Uterus (tissue), 4 donors: ENCODE measurements at places on chromosomes 7 and 10. TPM values are rescaled to one million over a fixed set of nuclear protein-coding genes. Genes with fewer than 3 reads are reported as not detected.

GRCh38 chr10:62632071-62632809, 172.3 kb upstream of the ADO start:
- H3K4me1 ChIP-seq, result no peaks in the 10 kb centered on the region
- H3K27me3 ChIP-seq, result no peaks in the 10 kb centered on the region
- H3K36me3 ChIP-seq, result no peaks in the 10 kb centered on the region
- no peak overlapping the region for H3K4me3 ChIP-seq

DNA sequence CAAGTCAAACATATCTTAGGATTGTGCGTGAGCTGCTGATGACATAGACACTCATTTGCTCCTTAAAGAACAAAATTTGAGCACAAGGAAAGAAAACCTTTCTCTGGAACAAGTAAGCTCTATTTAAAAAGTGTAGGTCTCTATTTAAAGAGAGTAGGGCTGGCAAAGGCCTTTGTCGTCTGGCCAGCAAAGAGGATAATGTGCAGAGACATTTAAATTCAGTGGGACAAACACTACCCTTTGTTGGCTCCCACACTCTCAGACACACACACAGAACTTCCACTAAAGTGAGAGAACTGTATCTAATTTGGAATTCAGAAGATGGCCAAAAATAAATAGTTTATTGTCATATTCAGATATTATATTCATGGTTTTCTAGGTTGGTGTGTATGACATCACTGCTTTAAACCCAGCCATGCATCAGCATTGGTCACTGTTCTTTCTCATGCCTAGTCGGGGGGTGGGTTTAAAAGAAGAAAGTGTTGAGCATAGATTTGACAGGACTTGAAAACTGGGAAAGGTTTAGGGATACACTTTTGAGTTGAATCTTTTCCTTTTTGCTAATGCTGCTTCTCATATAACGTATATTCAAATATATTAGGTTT, 49.5 kb upstream of the HDAC9 start:
- no peaks in the 10 kb centered on the region for H3K4me1 ChIP-seq
- no peaks in the 10 kb centered on the region for H3K36me3 ChIP-seq
- no peak overlapping the region for H3K27ac ChIP-seq
- no peak for DNase-seq
- H3K4me3 ChIP-seq, result no peak overlapping the region

DNA sequence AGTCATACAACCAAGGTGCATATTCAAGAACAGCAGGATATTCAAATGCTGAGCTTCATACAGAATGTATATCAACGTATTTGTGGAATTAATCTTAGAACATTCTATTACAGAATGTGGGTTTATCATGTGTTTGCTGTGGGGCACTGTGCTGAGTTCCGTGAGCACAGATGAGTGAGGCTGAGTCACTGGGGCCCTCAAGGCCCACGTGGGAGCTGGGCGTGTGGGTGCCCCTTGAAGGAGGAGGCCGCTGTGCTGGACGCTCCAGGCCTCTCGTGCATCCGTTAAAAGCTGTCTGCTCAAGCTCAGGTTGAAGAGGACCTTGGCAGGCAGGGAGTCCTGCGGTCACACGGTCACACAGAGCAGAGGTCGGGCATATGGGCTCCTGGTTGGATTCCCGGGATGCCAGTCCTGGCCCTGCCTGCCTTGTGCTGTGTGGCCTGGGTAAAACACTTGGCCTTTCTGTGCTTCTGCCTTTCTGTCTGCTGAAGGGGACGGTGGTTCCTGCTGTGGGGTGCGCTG, 70.1 kb downstream of the GLRX3 start:
- no peaks in the 10 kb centered on the region for H3K36me3 ChIP-seq
- H3K4me1 ChIP-seq, result no peaks in the 10 kb centered on the region
- H3K27ac ChIP-seq, result no peak overlapping the region
- H3K27me3 ChIP-seq, result no peaks in the 10 kb centered on the region
- H3K4me3 ChIP-seq, result no peak overlapping the region
- DNase-seq, result no peak

DNA sequence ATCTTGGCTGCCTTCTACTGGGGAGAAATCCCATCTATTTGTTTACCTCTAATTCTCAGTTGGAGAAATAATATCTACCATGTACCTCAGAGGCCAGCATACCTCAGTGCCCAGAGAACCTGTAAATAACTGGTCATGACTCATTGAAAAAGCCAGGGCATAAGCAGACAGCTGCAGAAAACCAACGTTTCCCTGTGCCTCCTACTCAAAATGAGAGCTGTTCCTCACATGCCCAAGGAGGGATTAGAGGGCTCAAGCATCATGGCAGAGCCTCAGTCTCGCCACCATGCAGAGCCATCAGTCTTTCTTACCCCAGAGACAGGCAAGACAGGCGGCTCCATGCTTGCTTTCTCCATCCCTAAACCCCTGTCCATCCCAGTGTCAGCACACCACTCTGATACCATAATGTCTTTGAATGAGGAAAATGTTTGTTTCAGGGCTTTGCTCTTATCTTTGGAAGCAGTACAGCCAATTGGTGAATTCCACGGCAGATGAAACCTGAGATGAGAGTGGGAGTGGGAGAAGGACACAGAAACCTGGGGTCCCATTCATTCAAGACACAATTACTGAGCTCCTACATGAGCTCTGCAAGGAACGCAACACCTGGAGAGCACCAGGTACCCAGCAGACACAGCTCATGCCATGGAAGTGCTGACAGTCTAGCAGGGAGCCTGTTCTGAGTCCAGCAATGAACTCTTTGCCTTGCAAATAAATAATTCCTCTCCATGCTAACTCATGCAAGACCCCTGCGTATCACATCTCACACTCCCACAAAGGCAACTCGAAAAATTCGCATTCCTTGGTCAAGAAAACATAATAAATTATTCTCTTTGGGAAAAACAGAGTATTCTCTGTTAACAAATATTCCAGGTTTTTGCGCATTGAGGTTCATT, 21.1 kb downstream of the PON1 start:
- no peaks in the 10 kb centered on the region for H3K36me3 ChIP-seq
- DNase-seq, result no peak
- H3K4me1 ChIP-seq, result no peaks in the 10 kb centered on the region
- H3K27ac ChIP-seq, result no peak overlapping the region
- H3K4me3 ChIP-seq, result no peak overlapping the region

DNA sequence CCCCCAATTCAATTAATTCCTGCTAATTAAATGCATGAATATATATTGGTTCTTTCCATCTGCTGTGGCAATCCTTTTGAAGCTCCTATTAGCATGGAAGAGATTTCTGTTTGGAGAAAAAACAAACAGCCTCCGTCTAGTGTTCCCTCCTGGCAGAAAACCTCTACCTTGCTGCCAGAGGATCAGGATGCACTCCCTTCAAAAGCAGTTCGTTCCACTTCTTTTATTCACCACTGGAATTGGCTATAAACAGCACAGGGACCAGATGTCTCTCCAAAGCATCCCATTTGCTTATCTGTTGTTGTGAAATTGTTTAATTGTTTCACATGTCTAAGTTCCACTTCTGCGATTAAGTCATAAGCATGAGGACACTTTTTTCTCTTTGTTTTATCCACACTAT, 77.8 kb upstream of the PTN start:
- no peaks in the 10 kb centered on the region for H3K27me3 ChIP-seq
- H3K4me1 ChIP-seq, result no peaks in the 10 kb centered on the region
- DNase-seq, result peak; percentile 49
- no peaks in the 10 kb centered on the region for H3K36me3 ChIP-seq

GRCh38 chr7:89687211-89687610, 467.1 kb upstream of the STEAP1 start:
- no peak overlapping the region for H3K4me3 ChIP-seq
- no peak for DNase-seq
- no peaks in the 10 kb centered on the region for H3K4me1 ChIP-seq
- H3K27me3 ChIP-seq, result no peaks in the 10 kb centered on the region

DNA sequence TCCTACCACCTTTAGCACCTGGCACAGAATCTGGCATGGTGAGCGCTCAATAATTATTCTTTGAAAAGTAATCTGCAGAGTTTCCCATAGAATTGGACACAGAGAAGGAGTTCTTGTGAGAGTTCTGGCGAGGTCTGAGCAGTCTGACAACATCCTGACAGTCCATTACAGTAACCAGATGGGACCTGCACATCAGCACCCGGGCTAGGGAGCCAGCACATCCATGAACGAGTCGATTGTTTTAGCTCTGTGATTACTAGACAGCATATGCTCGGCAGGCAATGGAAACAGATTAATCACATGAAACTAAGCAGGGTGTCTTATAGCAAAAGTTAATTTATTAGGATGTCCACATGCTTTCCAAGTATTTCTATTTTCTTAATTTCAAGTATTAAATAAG, 96.7 kb downstream of the SEMA3D start:
- H3K4me3 ChIP-seq, result no peak overlapping the region
- no peaks in the 10 kb centered on the region for H3K4me1 ChIP-seq
- H3K27ac ChIP-seq, result no peak overlapping the region

- H3K36me3 ChIP-seq, result no peaks in the 10 kb centered on the region
- peak within 1 kb of the TSS; percentile 87 for H3K4me3 ChIP-seq
- H3K4me1 ChIP-seq, result peaks cover 9% of the 10 kb centered on the region
- peak; percentile 37 for DNase-seq
Measured at GRCh38 chr10:101061624-101062231, at the start of gene KAZALD1. Gene KAZALD1, plus strand, starts transcription at chr10:101061989. Its CDS starts 604 bp downstream, at chr10:101062593.

- DNase-seq, result no peak
- no peak overlapping the region for H3K4me3 ChIP-seq
- H3K27ac ChIP-seq, result no peak overlapping the region
- no peaks in the 10 kb centered on the region for H3K36me3 ChIP-seq
Measured at GRCh38 chr7:23044581-23044980, 30.7 kb upstream of the HYCC1 start.

DNA sequence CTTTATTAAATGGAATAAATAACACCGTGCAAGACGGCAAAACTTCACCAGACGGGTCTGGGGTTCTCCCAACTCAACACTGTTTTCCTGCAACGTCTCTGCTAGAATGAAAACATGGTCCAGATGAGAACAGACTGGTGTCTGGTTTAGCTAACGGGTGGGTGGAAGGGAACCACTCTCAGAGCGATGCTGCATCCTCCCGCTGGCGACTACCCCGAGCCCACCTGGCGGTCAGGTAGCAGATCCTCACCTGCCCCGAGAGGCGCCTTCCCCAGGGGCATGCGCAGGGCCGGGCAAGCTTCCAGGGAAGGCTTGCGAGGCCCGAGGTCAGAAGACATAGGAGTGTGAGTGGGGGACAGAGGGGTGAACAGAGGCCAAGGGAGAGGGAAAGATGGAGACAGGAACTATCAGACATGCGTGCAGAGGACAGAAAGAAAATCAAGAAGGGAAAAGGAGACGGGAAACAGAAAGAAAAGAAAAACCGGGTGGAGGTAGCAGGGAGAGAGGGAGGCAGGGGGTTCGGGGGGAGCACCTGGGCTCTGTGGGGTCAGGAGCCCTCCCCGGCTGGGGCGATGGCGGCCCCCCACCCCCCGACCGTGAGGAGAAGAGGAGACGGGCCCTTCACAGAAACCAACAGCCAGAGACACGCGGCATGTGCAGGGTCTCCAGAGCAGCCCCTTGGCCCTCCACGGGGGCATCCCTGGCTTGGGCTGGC, 222.0 kb downstream of the MAD1L1 start:
- H3K4me1 ChIP-seq, result no peaks in the 10 kb centered on the region
- H3K27ac ChIP-seq, result no peak overlapping the region
- no peaks in the 10 kb centered on the region for H3K36me3 ChIP-seq
- no peak for DNase-seq
- no peak overlapping the region for H3K4me3 ChIP-seq

GRCh38 chr10:71281646-71282322, 37.3 kb upstream of the SLC29A3 start:
- no peak for DNase-seq
- H3K4me1 ChIP-seq, result no peaks in the 10 kb centered on the region
- H3K4me3 ChIP-seq, result no peak overlapping the region
- H3K36me3 ChIP-seq, result no peaks in the 10 kb centered on the region
- H3K27ac ChIP-seq, result no peak overlapping the region

GRCh38 chr7:56091591-56091990, 1.2 kb downstream of the PHKG1 start:
- H3K36me3 ChIP-seq, result no peaks in the 10 kb centered on the region
- DNase-seq, result no peak
- H3K4me1 ChIP-seq, result peaks cover 7% of the 10 kb centered on the region
- H3K27me3 ChIP-seq, result no peaks in the 10 kb centered on the region

DNA sequence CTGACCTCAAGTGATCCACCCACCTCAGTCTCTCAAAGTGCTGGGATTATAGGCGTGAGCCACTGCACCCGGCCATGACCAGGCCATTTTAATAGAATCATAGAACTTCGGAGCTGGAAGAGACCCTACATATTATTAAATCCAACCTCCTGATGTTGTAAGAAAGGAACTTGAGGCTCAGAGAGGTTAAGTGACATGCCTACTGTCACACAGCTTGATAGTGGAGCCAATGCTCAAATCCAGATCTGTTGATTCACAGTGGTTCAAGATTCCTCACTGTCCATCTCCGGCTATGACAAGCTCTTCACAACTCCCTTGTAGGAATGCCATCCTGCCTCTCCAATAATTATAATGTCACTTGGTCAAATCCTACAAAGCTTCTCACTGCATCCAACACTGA, 65.3 kb downstream of the MYOF start:
- no peaks in the 10 kb centered on the region for H3K27me3 ChIP-seq
- H3K4me3 ChIP-seq, result no peak overlapping the region
- no peaks in the 10 kb centered on the region for H3K36me3 ChIP-seq
- H3K27ac ChIP-seq, result no peak overlapping the region
- no peak for DNase-seq
- H3K4me1 ChIP-seq, result peaks cover 3% of the 10 kb centered on the region

- H3K27me3 ChIP-seq, result no peaks in the 10 kb centered on the region
- peak within 1 kb of the TSS; percentile 88 for H3K27ac ChIP-seq
- DNase-seq, result peak; percentile 87
- peak within 1 kb of the TSS; percentile 93 for H3K4me3 ChIP-seq
- H3K36me3 ChIP-seq, result no peaks in the 10 kb centered on the region
- H3K4me1 ChIP-seq, result peaks cover 14% of the 10 kb centered on the region
Measured at GRCh38 chr10:74150204-74150989, at the start of gene AP3M1. Gene AP3M1, minus strand, starts transcription at chr10:74150828. Its CDS starts 12,449 bp downstream, at chr10:74138379.

DNA sequence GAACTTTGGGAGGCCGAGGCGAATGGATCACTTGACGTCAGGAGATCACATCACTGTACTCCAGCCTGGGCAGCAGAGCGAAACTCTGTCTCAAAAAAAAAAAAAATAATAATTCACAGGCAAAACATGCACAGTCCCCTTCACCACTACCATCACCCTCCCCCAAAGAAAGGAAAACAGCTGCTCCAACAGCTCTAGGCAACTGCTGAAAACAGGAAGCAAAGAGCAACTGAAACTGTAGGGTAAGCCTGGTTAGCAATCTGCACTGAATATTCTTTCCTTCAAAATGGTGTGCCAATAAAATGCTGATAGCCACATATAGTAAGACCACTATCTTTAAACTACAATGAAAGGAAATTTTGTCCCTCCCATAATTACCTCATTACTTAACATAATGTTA, 11.8 kb downstream of the NT5C2 start:
- H3K36me3 ChIP-seq, result no peaks in the 10 kb centered on the region
- H3K4me1 ChIP-seq, result no peaks in the 10 kb centered on the region
- no peak overlapping the region for H3K4me3 ChIP-seq

VGF gene
- total RNA-seq, result not detected

MTERF1 gene
- 18.3 TPM for total RNA-seq

LRRN3 gene
- not detected for total RNA-seq

PALD1 gene
- 6.8 TPM for total RNA-seq

ACTL6B gene
- not detected for total RNA-seq

PON1 gene
- not detected for total RNA-seq
